Activated CD4-positive, alpha-beta T cell treated with anti-CD3 and anti-CD28 coated beads for 48 hours (primary cell): ENCODE measurements at places on chromosomes 5 and 9.

DNA sequence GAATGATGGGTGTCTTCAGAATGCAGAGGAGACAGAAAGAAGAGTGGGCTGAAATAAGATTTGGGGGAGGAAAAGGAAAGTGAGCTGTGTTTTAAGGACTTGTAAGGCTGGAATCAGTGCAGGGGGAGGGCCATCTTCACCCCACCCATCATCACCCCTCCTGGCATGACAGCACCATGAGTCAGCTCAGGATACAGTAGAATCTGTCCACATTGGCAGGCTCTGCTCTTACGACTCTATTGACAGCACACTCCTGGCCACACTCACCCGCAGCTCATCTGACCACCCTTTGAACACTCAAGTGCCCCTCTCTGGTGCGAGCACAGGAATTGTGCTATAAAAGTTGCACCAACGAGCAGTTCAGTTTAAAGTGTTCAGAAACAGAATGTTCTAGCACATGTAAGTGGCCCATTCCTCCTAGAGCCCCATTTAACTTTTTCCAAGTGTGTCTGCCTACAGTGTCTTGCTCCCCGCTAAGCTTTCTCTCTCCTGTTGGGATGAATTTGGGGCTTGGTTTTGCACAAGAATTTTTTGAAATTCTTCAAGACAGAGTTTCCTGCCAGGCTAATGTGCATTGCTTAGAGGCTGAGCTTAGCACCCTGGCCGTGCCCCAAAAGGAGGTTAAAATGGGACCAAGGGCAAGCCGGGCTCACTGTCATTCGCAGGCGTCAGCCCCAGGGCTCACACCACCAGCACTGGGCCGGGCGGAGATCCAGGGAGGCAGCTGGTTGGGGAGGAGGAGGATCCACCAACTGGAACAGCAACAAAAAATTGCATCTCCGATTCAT lies 12.0 kb downstream of the ADRA1B start:
- DNase-seq: no peak

DNA sequence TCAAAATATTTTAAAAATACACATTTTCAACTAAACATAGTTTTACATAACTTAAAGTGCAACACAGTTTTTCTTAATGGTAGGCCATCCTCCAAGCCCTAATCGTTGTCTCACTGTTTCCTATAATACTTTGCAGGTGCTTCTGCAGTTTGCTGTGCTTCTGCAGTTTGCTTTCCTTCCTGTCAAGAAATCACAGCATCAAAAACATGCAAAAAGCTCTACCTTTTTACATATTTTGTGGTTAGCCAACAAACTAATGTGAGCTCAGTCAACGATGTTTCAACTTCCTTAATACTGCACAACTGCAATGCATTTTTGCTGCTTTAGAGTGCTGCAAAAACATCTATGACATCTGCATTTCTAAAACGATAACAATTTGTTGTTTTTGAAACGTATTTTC lies 25.2 kb downstream of the EMB start:
- no peak for DNase-seq

GRCh38 chr9:39108145-39108544 lies 179.8 kb downstream of the CNTNAP3 start:
- no peak for DNase-seq

GRCh38 chr5:40622463-40623252 lies 57.1 kb upstream of the PTGER4 start:
- DNase-seq: no peak

DNA sequence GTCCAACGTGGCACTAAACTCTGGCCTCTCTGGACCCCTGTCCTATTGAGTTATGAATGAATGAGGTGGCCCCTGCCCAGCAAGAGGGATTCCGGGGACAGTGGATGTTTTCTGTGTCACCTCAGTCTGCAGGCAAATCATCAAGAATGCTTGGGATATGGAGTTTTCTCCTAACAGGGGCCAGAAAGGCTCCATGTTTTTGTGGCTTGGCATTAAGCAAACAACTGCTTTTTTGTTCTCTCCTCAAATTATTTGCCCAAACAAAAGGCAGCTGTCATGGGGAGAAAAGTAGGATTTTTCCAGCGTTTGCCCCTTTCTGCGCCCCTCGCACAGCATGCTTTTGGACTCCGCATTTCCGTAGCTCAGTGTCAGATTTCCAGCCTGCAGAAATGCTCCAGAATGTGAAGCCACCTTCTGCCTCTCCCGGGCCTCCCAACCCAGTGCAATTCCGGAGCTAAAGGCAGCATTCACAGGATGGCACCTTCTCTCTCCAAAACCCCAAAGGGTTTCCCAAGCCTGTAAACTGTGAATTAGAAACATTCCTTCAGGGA lies 553.3 kb downstream of the CCDC171 start:
- no peak for DNase-seq
